Stimulated activated CD4-positive, alpha-beta T cell treated with anti-CD3 and anti-CD28 coated beads, Interleukin-2, amount 100 ng/mL, for 24 hours (primary cell): ENCODE measurements at places on chromosomes 2 and 18.

DNA sequence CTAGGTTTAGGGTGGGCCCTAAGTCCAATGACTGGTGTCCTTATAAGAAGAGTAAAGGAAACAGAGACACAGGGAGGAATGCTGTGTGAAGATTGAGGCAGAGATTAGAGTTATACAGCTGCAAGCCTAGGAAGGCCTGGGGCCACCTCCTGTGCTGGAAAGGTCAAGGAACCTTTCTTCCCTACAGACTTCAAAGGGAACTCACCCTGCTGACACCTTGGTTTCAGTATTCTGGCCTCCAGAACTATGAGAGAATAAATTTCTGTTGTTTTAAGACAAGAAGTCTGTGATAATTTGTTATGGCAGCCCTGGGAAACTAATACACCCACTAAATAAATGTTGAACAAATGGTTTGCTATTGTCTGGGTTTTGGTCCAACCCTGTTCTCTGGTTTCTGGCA lies 102.3 kb upstream of the NEUROD1 start:
- DNase-seq: no peak

- no peak for DNase-seq
These were observed 6.9 kb upstream of the IGFBP2 start for GRCh38 chr2:216626168-216626874.

DNA sequence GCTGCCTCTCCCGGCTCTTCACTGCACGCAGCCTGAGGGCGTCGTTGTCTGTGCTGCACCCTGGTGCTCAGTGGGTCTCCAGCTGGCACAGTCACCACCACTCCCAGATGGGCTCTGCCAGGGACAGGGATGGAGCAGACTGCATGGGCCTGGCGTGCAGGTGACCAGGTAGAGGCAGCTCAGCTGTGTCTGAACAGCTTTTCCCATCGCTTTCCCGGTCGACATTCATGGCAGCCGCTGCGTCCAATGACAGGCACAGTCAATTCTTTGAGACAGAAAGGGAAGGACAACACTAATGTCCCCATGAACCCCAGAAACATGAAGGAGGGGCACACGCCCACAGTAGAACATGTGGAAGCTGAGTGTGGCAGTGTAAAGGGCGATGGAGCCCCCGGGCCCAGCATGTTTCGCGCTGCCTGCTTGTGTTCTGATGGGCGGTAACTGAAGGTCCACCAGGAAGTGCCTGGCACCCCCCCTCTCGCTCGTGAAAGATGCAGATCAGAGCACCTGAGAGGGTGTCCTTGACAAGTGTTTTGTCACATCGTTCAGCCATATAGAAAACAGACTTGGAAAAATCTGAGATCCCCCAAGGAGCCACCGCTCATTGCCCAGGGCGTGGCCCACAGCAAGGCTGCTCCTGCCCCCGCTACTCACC lies 122.4 kb downstream of the NFATC1 start:
- no peak for DNase-seq

- DNase-seq: no peak
These were observed 159.3 kb upstream of the RND3 start for GRCh38 chr2:150646746-150647145.

GRCh38 chr2:120937686-120938044 lies 202.0 kb downstream of the GLI2 start:
- DNase-seq: no peak

DNA sequence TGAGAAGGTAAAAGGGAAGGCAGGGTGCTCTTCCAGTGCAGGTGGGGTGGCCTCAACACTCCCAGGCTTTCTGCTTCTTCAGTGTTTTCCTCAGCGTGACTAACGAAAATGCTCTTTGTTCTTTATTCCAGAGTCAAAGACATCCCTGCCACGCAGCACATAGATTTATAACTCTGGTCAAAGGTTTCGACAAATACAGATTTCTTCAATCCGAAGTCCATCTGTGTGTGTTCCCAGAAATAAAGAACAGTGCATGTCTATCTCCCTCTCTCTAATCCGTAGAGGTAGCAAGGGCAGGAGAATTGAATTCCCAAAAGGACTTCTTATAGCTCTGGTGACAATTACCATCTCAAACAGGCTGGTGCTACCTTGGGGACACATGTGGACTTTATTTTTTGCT lies 26.4 kb upstream of the TDRD15 start:
- DNase-seq: no peak

- DNase-seq: no peak
These were observed 80.6 kb downstream of the ARHGAP15 start for GRCh38 chr2:143209570-143210445.

GRCh38 chr2:88127888-88128653 lies at the start of gene FABP1:
TSS of gene FABP1 (minus strand) at chr2:88128062. CDS start at chr2:88128017, 45 bp downstream.
- no peak for DNase-seq

DNA sequence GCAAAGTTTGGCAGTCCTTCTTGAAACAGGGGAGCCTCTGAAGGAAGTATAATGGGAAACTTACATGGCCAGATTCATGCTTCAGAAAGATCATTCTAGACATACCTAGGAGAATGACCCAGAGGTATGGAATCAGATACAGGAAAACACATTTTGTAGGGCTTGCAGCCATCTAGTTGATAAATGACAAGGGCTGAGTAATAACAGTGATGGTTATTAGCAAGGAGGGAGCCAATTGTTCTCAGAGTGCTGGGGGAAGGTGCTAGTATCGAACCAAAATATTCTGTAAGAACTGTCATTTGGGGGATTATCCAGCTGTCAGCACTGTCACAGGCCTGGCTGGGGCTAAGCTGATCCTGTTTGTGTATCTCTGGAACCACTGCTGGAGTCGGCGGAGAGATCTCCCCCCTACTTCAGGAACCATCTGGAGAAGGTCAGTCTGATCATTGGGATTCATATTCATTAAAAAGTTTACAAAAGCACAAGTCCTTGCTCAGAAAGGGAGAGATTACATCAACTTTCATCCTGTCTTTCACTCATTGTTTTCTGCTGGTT lies 113.8 kb upstream of the THSD7B start:
- no peak for DNase-seq

- DNase-seq: no peak
These were observed 807.2 kb downstream of the LRP1B start for GRCh38 chr2:141323571-141323970.

DNA sequence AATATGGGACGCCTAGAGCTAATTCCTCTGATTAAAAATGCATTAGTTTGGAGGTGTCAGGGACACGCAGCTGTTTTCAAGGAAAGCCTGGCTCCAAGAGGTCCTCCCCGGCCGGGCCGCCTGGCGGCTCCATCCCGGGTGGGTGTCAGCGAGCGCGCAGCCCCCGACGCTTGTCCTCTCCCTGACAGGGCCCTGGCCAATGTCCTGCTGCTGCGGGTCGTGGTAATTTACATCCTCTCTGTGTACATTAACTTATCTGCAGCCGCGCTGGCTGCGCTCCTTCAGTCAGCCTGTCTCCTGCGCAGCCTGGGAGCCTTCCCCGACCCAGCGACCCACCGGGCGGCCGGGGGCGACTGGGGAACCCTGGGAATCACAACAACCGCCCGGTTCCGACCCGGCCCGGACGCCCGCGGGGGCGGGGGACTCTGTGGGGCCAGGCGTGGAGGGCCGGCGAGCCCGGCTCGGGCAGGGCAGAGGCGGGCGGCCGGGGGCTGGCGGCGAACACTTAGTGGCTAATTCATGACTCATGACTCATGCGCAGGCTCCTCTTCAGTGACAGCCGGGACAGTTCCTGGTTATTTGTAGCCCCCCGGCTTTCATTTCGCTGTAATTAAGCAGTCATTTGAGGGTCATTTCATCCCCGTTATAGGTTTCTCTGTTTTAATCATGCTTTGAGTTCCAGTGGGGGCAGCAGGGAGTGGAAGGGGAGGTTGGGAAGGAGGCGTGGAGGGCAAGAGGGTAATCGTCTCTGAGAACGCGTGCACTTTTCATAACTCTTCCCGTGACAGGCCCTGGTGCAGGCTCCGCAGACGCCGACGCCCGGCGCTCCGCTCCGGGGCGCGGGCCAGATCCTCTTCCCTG lies 141.9 kb upstream of the CTAGE1 start:
- DNase-seq: no peak

- DNase-seq: no peak
These were observed 84.7 kb upstream of the TMEM200C start for GRCh38 chr18:5979971-5980457.

GRCh38 chr2:2890246-2890645 lies 487.4 kb downstream of the EIPR1 start:
- no peak for DNase-seq

- peak; percentile 22 for DNase-seq
These were observed 2.4 kb downstream of the EPAS1 start for GRCh38 chr2:46299365-46300263.

DNA sequence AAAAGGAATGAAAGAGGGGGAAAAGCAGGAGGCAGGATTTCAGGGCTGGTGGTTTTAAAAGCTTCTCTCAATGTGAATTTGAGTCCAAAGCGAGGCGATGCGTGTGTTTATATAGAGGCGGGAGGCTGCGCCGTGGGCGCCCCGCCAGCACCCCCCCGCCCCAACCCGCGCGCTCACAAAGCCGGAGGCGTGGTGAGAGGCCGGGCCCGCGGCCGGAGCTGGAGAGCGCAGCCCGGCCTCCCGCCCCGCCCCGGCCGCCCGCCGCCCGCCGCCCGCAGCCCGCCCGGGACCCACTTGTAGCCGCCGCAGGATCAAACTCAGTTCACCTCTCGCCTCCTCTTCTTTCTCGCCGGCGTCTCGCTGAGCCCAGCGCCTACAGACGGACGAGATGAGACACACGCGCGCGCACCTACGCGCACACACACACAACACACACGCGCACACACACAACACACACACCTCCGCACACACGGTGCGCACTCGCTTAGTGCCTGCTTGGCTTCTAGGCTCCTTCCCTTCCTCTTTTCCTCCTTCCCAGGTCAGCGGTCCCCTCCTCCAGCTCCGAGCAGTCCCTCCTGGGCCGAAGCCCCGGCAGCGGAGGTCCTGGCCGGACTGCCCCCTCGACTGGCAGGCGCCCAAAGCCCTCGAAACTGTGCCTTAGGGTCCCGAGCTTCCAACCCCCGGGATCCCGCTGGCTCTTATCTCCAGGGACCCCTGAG lies 1.3 kb upstream of the CYP26B1 start:
- peak; percentile 39 for DNase-seq

- no peak for DNase-seq
These were observed 5.5 kb downstream of the DCTN1 start for GRCh38 chr2:74374509-74375205.

GRCh38 chr18:31979714-31980113 lies 36.8 kb upstream of the TRAPPC8 start:
- no peak for DNase-seq

GRCh38 chr2:119156105-119156890 lies 2.3 kb downstream of the C1QL2 start:
- no peak for DNase-seq
